ENCODE measurements at places on chromosomes 2 and 18. TPM values are rescaled to one million over a fixed set of nuclear protein-coding genes. Genes with fewer than 3 reads are reported as not detected.

- no peak for DNase-seq
Observed at GRCh38 chr2:99414566-99414965, 75.3 kb downstream of the REV1 start.

DNA sequence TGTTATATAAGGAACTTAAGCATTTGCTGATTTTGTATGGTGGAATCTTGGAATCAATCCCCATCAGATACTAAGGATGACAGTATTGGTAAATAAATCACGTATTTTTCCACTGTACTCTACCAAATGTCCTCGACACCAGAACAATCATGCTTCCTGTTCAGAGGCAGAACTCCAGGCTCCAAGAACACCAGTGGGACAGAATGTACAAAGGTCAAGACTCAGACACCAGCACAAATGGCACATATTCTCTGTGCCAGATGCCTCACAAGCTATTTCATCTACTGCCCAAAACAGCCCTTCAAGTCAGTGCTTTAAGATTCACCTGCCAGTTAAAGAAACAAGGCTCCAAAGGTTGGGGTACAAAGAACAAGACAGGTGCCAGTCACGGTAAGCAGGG lies 420.5 kb downstream of the STK39 start:
- no peak for DNase-seq

DNA sequence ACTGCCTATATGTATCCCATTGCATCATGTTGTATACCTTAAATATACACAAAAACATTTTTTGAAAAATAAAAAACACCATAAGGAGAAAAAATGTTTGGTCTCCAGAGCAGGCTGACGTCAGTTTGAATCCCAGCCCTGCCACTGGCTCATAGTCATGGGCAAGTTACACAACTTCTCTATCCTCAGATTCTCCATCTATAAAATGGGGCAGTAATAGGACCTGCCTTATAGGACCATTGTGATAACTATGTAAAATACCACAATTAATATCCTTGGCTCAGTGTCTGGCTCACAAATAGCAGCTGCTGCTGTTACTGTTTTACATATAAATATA lies 135.6 kb downstream of the SMAD7 start:
- no peak for DNase-seq

GRCh38 chr2:221034026-221034701 lies 537.9 kb downstream of the EPHA4 start:
- no peak for DNase-seq

DNA sequence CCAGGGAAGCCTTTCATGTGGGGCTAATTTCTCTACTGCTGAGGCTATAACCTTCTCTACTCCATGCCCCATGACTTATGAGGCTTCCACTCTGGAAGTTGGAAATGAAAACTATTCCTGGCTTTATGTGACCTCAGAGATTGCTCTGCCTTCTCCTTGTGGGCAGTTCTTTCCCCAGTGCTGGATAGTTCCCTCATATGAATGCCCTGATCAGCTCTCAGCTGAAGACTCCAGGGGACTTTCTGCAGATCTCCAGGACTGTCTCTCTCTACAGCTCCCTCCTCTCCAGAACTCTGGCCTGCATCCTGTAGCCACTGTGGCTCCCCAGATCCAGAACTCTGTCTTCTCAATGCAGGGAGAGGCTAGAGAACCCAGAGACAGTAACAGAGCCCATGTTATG lies 235.1 kb downstream of the SEPTIN10 start:
- DNase-seq: no peak

DNA sequence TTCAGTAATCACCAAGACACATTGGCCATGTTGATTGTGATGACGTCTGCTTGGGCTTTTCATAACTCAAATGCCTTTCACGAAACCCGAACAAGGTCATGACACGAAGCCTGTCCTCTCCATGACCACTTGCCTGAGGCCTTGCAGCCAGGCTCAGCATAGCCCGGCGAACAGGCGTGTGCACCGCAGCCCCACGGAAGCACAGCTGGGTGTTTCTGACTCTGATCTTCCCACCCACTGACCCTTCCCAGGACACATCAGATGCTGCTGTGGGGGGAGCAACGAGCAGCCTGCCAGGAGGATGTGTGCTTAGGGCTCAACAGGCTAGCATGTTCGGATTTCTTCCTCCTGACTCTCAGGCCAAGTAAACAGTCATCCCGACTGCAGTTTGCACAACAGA lies 369.4 kb upstream of the SALL3 start:
- DNase-seq: no peak

DNA sequence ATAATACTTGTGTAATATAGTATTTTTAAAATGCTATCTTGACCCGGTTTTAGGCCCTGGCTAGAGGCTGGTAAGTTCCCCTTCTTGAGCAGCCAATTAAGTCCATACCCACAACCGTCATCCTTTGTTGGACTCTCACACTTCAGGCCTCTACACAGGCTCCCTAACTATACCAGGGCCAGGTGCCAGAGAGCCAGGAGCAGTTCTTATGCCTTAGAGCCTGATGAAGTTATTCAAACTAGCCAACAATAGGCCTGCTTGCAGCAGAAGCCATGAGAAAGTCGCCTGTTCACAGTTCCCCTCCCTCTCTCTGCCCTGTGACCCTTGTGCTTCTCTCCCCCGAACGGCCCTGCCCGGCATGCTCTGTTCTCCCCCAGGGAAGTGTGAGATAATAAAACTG lies 454.2 kb upstream of the KLHL29 start:
- DNase-seq: no peak

DNA sequence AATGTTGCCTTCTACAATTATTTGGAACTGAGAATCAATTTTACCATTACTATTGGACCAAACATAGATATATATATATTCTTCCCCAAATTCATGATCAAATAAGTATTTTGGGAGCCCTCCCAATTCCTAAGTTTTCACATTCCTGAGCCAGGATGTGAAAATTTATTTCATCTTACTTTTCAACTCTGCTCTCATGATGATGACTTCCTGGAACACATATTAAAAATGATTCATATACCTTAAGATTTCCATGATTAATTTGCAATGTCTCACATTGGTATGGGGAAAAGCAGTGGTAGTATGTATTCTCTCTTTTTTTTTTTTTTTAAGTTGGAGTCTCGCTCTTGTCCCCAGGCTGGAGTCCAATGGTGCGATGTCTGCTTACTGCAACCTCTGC lies 596.1 kb upstream of the ZEB2 start:
- no peak for DNase-seq

Gene HOXD10
- total RNA-seq: not detected

DNA sequence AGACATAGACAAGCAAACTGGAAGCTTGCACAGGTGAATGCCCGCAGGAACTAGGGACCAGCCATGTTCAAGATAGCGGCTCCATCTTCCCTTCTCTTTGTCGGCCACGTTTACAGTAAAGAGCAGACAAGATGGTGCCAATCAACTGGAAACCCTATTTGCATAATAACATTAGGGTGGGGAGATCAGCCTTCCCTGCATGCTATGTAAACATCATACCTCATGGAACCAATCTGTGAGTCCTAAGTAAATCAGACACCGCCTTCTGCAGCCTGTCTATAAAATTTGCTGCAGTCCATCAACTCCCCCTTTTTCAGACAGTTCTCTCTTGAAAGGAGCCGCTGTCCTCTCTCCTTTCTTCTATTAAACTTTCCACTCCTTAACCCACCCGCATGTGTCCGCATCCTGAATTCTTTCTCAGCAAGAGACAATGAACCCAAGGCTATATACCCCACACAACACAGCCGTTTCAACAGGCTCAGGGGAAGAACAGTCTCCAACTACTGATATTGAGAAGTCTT lies 384.4 kb downstream of the EIPR1 start:
- no peak for DNase-seq

DNA sequence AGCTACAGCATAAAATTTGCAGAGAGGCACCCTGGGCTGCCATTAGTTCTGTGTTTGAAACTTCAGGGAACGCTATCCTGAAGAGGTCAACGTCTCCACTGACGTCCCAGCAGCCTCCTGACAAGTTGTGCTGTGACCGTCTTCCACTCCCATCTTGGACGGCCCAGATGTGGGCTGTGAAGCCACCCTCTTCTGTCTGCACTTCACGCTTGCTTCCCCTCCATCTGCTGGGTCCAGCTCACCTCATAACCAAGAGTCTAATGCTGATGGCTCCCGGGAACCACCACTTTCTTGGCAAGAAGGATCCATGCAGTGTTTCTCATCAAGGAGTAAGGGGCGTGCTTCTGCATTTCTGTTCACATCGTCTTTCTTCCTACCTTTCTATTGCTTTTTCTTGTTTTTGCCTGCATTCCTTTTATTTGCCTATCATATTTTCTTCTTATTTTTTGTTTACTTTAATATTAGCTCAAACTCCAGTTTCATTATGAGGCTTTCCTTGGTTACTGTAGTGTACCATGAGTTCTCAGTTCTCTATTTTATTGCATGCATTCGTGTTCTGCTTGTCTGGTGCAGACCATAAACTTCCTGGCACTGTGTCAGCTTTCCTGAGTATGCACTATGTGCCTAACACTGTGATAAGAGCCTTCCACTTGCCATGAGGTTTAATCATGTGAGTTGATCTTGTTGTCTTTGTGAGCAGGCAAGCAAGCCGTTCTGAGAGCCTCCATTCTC lies 631.8 kb upstream of the RAB6C start:
- DNase-seq: no peak

GRCh38 chr2:49177194-49177593 lies 22.9 kb upstream of the FSHR start:
- DNase-seq: no peak

Gene MPP4
- total RNA-seq: not detected

Gene SESTD1
- 5.0 TPM for total RNA-seq

DNA sequence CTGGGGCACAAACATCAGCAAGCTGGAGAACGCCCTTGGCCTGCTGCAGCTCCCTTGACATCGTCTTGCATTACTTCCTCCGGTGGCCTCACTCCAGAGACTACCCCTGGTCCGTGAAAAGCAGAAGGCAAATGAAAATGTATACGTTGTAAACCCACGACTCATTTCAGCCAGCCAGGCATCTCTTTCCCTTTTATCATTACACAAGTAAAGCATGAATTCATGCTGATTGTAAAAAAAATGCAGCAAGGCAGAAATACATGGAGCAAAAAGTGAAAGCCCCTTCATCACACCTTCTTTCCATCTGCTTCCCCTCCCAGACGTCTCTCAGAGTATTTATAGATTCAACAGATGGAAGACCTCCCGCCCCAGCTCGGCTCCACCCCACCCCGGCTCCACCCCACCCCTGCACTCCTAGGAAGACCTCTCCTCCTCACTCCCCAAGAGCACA lies 41.6 kb upstream of the RALBP1 start:
- DNase-seq: no peak

DNA sequence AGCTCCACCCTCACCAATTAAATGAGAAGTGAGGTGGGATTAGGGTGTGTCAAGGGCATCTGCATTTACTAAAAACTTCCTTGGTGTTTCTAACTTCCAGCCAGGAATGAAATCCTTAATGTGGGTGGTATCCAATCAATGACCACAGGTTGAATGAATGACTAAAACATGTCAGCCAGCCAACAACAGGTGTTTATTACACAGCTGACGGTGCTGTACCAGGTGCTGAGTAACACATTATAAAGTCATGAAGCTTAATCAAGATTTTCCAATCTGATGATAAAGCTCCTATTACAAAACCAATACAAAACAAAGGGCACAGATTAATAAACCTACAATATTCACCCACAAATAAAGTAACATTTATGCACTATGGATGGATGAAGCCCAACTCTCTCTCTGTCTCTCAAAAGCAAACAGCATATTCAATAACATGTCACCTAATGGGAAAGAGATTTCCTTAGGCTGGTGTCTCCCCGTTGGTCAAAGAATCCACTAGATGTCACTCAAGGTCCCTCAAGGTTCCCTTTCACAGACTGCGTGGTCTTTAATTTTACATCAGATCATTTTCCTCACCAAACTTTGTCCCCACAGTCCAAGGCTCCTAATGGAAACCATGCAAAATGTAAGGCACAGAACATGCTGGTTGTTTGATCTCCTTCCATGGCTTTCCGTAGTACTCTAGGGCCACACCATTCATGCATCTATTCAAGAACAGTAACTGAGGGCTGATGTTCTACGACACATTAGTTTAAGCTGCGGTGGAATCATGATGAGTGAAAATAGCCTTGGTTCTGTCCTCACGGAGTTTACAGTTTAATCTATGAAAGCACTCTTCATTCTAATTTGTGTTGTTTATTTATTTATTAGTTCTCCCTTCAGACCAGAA lies 6.4 kb upstream of the PTPN4 start:
- DNase-seq: no peak

Data from esophagus squamous epithelium (tissue), 5 donors.